ENCODE measurements at places on chromosomes 11 and 22.

- DNase-seq, result no peak
Observed at GRCh38 chr11:8814923-8815240, 96.1 kb upstream of the AKIP1 start.

DNA sequence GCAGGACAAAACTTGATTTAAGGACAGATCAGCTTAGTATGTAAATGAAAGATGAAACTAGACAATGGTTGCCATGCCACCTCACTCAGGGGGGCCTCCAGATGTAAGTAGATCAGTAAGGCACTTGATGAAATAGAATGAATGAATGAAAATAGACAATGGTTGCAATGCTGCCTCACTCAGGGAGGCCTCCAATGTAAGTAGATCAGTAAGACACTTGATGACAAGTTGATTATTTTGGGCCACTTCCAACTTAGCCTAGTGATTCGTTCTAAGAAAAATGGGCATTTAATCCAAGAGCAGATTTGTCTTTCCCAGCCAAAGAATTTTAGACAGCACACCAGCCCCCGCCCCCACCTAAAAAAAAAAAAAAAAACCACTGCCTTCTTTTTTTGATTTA, 19.2 kb upstream of the SLC5A12 start:
- no peak for DNase-seq

- DNase-seq, result no peak
Observed at GRCh38 chr11:61392981-61393595, 701 bp downstream of the TMEM216 start.

DNA sequence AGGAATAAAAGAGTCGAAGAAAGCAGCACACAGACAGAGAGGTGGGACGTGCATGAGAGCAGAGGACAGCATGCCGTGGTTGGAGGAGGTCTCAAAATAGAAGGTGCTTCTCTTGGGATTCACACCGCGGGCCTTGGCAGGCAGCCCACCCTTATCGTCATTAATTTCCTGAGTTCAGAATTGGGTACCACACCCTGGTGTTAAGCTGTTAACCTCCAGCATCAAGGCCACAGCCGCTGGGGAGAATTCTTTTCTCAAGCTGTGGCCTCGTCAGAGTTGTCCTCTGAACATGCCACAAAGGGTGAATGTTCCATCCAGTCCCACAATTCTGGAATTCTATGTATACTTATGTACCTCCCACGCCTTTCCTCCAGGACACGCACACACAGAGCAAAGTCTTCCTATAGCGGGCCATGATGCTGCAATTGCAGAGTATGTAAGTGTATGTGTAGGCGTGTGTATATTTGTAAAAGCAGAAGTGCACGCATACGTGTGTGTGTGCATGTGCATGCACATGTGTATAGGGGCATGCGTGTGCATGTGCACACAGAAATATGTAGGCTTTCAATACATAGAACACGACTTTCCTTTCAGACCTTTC, 39.0 kb downstream of the ADAMTS8 start:
- no peak for DNase-seq

GRCh38 chr11:7994581-7995278, 7.6 kb downstream of the EIF3F start:
- no peak for DNase-seq

DNA sequence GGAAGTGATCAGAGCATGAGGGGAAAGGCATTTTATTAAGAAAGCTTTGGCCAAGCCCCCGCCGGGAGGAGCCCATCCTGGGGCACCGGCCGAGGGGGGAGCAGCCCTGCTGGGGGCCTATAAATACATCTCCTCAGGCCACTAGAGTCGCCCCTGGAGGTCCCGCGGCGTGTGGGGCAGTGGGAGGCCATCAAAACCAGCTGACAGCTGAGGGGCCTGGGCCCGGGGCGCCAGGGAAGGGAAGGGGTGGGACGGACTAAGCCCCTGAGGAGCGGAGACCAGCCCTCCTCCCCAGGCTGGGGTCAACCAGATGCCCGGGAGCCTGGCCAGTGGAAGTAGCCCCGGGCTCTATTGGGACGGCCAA, 13.1 kb downstream of the SCARF2 start:
- DNase-seq, result no peak

DNA sequence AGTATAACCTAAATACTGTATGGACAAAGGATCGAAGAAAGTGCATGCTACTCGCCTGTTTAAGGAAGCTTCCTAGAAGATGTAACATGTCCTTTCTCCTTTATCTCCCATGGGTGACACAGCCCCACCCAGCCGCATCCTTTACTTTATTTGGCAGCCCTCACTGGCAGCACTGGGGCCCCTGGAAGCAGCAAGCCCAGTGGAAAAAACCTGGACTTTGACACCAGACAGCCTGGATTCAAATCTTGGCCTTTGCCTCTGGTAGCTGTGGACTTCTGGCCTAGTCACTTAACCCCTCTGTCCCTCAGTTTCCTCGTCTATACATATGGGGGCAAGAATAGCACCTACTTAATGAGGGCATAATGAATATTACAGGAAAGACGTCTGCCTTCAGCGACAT, 67.1 kb downstream of the MYEOV start:
- DNase-seq, result no peak

- no peak for DNase-seq
Observed at GRCh38 chr22:22159384-22159783, 85.2 kb upstream of the VPREB1 start.

- DNase-seq, result no peak
Observed at GRCh38 chr22:17767233-17768065, 6.8 kb downstream of the BID start.

DNA sequence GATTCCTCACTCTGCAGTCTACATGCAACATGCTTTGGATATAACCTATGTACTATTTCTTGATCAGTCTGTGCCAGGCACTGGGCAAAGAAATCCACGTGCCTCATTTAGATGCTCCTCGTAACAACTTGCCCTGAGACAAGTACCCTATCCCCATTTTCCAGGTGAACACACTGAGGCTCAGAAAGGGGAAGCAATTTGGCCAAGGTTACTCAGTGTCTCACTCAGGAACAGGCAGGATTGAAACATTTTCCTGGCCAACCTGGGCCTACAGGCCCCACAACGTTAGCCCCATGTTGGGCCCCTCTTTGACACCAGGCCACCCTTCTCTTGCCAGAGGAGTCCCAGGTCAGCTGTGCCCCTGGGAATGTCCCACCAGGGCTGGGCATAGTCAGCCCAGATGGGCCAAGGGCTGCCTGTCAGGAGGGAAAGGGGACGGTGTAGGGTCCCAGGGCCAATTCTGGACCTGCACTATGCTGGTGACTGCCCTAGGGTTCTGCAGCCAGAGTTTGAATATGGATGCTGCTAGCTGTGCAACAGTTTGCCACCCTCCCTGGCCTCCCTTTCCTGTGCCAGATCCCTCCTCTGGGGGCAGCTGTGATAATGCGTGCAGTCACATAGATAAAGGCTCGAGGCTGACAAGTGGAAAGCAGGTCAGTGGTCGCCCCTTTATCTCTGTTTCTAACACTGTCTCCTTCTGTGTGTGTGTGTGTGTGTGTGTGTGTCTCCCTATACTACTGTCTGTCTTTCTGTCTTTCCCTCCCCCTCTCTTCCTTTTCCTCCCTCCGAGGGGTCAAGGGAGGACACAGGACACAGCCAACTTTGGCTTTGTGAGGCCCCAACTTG, 10.4 kb upstream of the EMID1 start:
- DNase-seq, result no peak

DNA sequence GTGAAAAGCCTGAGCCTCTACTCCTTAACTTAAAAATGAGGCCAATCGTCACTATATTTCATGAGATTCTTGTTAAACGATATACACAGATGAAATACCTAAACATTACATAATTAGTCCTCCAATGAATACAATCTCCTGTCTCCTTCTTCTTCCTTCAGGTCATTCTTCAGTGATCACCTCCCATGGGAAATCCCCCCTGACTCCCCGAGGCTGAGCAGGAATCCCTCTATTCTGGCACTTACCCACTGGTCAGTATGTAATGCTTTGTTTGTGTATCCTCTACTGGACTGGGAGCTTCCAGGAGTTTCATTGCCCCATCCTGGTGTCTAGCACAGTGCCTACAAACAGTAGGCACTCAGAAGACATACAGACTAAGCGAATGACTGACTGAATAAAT, 52.3 kb downstream of the RAB38 start:
- no peak for DNase-seq

DNA sequence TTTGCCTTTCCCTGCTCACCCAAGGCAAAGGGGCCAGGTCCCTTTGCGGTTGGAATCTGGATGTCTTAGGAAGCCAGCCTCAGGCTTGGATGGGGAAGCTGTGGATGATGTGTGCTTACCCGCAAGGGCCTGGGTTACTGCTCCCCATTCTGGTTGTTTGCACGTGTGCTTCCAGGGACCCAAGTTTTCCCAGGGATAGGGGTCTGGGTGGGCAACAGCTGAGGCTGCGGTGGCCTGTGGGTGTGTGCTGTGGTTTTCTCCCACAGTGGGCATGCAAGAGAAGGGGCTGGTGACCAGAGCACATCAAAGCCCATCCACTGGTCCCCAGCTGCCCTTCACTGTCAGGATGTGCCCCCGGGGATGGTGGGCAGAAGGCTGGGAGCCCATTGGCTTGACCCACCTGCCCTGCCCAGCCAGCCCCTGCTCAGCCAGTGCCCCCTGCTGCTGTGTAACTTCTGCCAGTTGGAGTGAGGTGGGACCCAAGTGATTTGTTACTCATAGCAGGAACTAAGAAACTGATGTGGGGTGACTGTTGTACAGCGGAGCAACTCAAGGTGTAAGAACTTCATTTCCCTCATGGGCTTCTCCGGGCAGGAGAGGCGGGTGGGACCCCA, 3.3 kb downstream of the CAPN5 start:
- DNase-seq, result no peak

GRCh38 chr11:12287009-12287373, 90.4 kb upstream of the PARVA start:
- DNase-seq, result peak; percentile 41

GRCh38 chr11:126231725-126232459, 20.3 kb downstream of the FAM118B start:
- DNase-seq, result no peak

DNA sequence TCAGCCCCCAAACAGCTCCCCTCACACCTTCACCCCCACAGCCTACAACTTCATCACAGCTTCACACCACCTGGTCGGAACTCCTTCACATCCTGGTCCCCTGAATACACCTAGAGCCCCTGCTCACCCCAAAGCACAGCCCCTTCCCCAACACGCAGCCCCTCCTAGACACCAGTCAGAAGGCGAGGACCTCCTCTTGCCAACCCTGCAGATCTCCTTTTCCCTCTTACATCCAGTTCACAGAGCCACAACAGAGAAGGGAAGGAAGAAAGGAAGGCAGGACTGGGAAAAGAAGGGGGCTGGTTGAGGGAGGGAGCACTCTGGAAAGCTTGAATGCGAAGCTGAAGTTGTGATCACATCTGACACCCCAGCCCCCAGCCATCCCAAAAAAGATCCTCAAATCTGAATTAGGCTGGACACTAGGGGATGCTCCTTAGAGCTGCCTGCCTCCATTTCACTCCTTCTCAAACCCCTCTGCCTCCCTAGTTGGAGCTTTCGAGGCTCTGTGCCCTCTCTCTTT, 629 bp downstream of the CCKBR start:
- DNase-seq, result no peak

DNA sequence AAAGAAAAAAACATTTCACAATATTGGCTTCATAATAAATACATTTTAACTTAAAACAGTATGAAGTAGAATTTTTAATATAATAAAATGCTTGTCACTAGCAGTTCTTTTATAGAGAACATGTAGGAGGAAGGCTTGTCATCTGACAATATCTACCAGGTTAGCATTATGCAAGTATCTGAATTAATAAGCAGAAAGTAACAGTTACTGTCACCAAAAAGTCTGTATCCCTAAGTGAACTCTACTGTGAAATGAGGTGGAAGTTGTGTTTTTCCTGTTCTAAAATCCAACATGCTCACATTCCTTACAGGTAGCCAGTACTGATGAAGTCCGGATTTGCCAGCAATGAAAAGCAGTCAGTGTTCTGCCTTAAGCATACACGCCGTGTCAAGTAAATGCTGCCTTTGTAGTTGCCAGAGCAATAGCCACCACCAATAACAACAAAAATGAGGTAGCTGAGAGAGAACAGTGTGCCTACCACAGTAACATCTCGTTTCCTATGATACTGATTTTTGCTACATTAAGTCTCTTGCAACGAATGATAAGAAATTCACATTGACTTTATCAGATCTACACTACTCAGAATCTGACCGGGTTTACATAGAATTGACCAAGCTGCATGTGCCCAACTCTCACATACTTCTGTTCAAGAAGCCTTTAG, 95.5 kb downstream of the SIK3 start:
- DNase-seq, result no peak

- DNase-seq, result no peak
Observed at GRCh38 chr22:41243361-41243760, 2.6 kb upstream of the CHADL start.

GRCh38 chr22:48098243-48098920, 1335.9 kb downstream of the TBC1D22A start:
- DNase-seq, result no peak

DNA sequence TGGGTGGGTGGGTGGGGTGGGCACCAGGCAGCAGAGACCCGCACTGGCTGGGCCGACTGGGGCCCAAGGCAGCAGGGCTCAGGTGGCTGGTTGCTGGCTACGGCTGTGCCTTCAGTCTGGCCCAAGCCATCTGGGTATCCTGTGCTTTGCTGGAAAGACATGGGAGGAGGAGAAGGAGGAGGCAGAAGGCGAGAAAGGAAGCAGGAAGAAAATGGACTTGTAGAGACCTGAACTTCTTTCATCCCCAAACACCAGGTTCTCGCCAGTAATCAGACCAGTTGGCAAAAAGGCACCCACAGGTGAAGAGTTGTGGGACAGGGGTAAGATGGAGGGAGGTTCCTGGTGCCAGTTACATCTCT, 78.8 kb downstream of the IGLL1 start:
- DNase-seq, result no peak

DNA sequence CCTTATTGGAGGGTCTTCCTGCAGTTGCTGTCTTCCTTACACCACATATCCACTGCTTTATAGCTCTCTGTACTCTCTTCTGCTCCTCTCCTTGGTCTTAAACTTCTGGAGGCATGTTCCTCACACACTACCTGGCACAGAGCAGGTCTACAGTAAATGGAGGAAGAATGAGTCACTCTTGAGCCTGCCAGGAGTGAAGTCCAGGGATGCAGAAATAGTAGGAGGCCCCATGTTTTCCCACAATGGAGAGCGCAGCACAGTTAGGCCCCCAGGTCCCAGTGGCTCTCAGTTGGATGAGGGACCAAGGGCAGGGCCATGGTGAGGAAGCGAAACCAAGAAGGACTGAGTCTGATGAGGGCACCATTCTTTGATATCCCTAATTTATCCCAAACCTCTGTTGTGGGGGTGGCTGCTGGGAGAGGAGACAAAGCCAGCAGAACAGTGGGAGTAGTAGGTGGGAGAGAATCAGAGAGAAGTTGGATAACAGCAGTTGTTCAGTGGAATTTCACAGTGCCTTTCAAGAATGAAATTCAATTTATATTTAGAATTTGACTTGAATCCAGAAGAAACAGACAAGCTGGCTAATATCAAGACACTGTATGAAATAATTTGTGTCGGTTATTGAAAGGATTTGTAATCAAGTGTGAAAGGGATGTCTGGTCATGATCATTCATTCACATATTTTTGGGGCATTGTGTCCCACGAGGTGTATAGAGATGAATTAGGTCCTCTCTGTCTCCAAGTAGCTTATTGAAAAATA, 187.8 kb downstream of the HIPK3 start:
- no peak for DNase-seq
